ENCODE measurements at places on chromosomes 12 and 14. TPM values are rescaled to one million over a fixed set of nuclear protein-coding genes. Genes with fewer than 3 reads are reported as not detected.

- peak; percentile 22 for DNase-seq
These were observed 141.3 kb downstream of the KTN1 start for GRCh38 chr14:55721353-55721752.

TBK1 gene
- 27.0 TPM for total RNA-seq

DNA sequence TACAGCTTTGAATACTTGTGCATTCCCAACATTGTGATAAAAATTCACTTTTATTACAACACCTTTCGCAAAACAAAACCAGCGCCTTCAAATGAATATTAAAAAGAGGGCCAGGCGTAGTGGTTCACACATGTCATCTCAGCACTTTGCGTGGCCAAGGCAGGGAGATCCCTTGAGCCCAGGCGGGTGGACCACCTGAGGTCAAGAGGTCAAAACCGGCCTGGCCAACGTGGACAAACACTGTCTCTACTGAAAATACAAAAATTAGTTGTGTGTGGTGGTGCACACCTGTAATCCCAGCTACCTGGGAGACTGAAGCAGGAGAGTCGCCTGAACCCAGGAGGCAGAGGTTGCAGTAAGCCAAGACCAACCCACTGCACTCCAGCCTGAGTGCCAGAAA lies 42.8 kb downstream of the HNRNPC start:
- DNase-seq, result no peak

DNA sequence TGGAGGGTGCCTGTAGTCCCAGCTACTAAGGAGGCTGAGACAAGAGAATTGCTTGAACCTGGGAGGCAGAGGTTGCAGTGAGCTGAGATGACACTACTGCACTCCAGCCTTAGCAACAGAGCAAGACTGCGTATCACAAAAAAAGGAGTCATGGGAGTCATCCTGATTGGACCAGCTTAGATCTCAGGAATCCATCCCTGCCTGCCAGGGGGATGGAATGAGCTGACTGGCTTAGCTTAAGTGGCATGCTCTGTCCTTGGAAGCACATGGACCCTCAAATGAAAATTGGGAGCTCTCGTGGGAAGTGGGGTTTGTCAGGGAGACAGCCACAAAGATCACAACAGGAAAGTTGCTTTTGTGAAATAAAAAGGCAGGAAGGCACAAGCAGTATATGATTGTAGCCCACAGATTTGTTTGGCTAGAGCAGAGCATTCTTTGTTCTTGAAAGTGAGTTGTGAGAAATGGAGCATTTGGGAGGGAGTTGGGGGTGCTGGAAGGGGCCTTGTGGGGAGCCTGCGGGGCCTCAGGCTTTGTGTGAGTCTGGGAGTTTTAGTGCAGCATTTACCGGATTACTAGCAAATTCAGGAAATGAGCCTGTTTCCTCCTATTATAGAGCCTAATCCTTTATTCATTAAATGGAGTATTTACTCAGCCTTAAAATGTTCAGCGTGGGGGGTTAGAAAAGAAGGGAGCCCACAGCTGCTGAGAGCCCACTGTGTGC lies 30.7 kb downstream of the DGLUCY start:
- no peak for DNase-seq

- DNase-seq, result peak; percentile 16
These were observed 114.2 kb downstream of the TTC6 start for GRCh38 chr14:37709419-37710195.

GRCh38 chr12:108254517-108255251 lies 84.4 kb downstream of the CMKLR1 start:
- no peak for DNase-seq

GRCh38 chr12:6306599-6307220 lies 3.8 kb upstream of the PLEKHG6 start:
- no peak for DNase-seq

DNA sequence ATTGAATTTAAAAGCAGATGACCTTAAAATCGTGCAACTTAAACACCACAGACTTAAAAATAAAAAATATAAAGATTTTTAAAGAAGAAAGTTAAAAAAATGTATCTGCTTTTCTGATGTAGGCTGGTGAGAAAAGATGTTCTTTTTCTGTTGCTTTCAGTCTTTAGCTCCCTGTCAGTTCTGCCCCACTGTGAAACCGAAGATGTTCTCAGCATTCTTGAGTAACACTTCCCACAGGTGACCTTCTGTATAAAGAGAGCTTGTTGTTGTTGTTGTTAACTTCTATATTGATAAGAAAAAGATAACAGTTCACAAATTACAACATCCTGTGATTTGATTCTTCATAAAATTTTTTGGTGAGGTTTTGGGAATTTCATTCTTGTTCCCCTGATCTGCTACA lies 377.9 kb upstream of the RGS6 start:
- DNase-seq, result no peak

DAO gene
- not detected for total RNA-seq

GLIPR1 gene
- total RNA-seq, result 0.39 TPM

DNA sequence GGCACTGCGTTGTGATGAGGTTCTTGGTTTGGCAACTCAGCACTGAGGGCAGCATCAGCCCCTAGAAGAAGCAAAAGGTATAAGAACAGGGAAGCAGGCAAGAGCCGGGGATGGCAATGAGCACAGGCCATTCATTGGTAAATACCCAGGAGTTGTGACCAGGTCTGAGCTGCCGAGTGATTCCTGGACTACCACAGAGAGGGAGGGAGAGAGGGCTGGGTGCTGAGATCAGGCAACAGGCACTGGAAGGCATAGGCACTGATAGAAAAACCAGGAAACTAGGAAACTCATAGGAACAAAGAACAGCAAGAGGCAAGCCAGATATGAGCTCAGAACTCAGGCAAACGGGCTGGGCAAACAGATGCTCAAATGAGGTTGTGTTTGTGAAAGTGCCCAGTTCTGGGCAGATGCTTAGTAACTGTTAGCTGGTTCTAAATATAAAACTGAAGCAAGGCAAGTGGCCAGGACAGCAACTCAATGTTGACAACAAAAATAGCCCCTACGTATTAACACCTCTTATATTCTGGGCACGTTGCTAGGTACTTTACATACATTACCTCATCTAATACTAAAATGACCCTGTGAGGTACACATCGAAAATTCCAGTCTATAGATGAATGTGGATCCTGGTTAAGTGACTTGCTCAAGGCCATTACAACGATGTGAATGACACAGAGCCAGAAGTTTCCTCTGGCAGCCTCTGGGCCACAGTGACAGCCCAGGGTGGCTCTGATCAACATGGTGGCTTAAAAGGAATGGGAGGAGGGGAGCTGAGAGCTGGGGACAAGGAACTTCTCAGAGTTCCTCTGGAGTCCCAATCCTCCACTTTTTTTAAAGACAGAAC lies 121.1 kb downstream of the PRMT8 start:
- no peak for DNase-seq

TMEM106C gene
- 94.7 TPM for total RNA-seq

DNA sequence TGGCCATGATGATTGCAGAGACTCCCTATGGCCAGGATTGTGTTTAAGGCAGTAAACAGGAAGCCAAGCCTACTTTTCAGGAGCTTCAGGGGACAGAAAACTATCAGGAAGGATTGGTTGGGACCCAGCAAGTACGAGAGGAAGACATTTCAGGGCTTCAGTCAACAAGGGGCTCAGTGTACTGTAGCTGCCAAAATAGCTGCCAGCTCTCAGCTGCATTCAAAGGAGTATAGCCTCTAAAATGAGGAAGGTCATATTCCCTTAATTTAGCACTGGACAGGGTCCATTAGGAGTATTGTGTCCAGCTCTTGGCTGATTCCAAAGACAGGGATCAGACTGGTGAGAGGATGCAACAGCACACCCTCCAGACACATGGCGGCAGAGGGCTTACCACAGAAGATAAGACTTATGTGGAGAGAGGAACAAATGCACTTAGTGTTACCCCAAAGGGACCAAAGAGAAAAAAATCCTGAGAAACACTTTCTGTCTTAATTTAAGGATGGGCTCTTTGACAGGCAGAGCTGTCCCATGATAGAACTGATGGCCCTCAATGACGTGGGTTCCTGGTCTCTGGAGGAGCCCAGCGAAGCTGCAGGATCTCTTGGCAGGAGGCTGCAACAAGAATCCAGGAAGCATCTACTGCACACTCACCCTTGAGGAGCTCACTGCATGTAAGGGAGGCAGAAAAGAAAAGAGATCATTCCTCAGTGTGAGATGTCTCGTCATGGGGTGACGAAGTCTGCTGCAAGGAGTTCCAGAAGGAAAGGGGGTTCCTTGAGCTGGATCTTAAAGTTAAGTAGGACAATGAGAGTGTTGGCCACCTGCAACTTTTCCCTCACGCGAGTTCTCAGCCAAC lies 14.8 kb downstream of the BDKRB1 start:
- DNase-seq, result no peak

GRCh38 chr12:74317078-74317601 lies 220.5 kb upstream of the ATXN7L3B start:
- no peak for DNase-seq

DNA sequence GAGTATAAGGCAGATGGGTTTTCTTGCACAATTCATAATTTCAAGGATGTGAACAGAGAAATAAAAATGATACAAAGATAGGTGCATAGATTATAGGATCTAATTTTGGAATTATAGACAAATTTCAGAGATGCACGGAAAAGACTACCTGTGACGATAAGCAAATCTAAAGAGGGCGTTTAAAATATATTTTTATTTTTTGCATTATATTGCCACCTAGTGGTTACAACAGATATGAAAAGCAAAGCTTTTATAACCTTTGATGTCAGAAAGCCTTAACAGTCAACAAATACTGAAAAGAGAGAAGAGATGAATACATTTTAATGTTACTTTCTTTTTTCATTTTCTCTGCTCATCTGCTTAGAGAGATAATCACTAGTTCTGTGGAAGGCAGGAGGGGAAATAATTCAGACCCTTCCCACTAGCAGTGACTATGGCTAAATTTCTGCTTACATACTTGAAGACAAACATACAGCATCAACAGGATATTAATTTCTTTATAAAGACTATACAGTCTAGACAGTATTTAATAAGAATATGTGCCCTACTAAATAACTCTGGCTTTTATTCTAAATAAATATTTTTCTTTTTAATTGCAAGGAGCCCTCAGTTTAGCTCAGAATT lies 46.3 kb downstream of the NTS start:
- peak; percentile 26 for DNase-seq

All from HCT116 (cell line).